ENCODE measurements at places on chromosomes 2 and 18.

DNA sequence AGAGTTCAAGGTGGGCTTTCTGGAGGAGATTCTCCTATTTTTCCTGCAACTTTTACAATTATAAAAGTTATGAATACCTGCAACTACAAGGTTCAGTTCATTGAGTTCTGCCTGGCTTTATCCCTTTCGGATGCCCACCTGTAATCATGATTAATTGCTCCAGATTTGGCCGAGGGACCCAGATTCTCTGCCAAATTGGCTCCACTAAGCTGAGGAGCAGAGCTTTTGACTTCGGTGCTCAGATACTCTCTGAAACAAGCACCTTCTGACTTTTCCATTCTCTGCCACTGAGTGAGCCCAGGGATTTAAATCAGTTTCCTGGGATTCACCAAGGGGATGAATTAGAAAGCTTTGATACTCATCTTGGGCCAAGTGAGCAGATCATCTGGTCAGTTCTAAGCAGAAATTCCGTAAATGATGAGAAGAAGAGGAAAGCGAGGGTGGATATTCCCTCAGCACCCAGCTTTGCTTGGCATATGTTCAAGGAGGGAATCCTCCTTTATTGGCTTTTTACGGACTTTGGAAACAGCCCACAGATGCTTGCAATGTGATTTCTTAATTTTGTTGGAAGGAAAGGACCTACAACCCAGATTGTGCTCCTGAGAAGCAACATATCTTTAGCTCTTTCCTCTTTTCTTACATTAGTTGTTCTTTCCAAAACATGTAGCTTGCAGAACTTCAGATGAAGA, 179.2 kb downstream of the SETBP1 start:
- no peak for DNase-seq

DNA sequence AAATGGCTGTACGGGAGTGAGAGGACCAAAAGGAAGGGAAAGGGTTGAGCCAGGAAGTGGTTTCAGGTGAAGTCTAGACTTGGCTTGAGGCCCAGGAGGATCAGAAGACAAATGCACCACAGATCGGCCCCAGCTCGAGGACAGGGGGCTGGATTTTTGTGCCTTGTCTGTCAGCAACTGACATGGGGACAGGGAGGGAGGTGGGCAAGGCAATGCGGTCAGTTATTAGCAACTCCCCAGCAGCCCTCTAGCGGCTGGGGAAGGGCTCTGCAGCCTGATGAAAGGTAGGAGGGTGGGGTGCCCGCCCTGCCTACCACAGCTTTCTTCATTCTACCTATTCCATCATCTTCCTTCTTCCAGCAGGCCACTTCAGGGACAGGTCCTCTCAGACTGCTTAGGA, 50.0 kb downstream of the CPO start:
- DNase-seq, result peak; percentile 2

DNA sequence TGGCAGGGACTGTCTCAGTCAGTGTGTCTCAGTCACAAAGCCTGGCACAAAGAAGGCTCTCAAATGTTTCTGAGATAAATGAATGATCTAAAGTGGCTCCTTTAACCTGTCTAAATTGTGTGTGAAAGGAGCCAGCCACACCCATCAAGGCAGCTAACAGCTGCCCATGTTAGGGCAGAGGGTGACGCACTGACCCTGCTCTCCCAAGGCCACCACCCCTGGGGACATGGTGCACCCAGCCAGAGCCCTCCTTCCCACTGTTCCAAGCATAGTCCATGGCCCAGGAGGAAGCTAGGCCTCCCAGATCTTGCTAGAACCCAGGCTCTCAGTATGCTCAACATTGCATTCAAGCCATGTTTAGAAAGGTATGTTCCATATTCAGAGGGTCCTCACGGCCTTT, 100.3 kb downstream of the KLHL29 start:
- no peak for DNase-seq

DNA sequence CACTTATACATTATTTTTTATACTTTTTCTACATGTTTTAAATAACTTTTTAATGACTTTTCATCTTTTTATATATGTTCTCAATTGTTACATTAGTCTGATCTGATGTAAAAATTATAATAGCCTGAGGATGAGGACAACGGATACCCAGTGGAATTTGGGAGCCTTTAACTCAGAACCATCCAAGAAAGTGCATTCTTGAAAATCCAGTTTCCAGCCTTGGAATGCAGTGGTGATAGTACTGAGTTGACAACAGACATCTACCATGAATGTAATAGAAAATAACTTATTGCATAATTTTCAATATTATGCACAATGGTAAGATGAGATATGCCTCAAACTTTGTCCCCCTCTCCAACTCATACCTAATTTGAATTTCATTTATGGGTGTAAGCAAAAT, 120.7 kb upstream of the ZC3H15 start:
- DNase-seq, result no peak

DNA sequence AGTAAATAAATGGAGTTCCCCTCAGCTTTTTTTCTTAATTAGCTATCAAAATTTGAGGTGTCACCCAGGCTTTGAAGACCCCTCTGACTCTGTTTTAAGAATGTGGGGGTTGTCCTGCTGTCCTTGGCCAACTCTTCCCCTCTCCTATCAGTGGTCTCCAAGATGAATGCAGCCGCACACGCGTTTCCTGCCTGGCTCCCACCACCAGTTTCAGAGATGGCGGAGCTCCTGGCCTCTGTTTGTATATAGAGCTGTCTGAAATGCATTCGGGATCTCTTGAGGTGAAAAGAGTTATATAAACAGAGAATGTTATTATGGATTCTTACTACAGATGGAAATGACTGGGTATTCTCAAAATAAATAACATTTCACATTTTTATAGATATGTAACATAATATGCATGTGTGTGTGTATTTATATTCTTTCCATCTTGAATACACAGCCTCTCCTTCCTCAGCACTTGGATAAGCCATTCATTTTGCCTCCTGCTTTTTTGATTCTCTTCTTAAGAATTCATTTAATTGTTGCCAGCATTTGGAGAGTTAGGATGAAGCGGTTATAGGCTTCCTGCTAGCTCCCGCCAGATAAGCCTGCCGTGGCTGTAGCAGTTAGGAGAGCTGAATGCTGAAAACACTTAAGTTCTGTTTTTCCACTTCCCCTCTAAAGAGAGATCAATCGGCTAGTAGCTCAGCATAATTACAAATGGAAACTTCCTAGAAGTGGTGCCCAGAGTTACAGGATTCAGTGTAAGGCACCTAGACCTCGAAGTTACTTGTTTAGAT, 659.3 kb upstream of the FANCL start:
- DNase-seq, result no peak

DNA sequence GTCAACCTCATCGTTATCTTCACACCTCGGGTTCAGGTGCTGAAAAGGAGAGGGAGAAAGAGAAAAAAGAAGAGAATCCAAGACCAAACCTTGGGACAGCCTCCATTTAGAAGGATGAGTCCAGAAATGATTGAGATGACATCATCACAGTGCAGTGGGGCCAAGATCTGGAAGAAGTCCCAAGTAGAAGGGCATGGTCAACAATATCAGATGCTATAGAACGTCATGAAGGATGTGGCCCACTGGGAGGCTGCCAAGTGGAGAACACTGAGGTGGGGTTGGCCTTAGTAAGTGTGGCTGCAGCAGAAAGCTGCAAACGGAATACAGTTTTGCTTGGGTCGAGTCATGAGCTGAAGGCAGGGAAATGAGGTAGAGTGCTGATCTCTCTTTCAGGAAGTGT, 91.1 kb upstream of the FZD7 start:
- DNase-seq, result no peak

DNA sequence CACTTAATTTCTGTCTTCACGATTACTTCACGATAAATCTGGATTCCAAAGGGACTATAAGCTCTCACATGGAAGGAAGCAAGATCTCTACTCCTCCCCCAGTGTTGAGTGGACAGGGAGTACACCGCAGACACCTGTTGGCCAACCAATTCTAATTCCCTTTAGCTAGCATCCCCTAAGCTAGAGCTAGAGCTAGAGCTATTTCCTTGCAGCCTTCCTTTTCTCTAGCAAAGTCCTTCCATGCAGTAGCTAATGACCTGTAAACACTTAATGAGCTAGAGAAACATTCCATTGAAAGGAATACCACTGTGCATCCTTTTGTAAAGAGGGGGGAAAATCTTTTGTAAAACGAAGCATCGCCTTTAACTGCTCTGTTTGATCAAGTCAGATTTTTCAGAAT, 56.5 kb downstream of the BCL11A start:
- DNase-seq, result no peak

DNA sequence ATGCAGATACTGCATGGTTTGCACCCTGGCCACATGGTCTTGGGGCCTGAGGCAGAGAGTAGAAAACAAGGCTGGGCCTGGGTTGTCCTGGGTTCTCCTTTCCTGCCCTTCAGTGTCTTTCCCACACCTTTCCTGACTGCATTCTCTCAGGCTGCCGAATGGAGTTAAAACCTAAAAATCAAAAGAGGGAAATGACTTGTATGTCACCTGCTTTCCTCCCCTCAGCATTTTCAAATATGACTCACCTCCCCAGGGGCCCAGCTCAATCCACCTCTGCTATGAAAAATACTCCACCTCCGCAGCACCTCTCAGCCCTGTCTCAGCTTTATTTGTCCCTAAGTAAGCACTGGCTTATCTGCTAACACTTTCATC, 457.8 kb upstream of the MEX3C start:
- no peak for DNase-seq

DNA sequence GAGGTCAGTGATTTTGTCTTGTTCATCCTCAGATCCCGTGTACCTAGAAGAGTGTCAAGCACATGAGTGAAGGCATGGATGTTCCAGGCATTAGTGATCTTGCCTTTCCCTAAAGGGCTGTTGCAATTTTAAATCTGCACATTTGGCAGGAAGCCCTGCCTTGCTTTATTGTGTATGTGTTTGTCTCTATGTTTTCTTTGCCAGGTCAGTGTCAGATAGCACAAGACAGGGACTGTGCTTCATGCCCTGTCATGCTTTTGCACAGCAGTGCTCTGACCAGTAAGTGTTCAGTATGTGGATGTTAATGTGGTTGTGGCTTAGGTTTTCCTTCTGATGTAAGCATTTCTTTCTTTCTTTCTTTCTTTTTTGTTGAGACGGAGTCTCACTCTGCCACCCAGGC, 131.5 kb downstream of the RGPD3 start:
- no peak for DNase-seq

GRCh38 chr2:120150040-120150482, 73.1 kb downstream of the TMEM185B start:
- DNase-seq, result no peak

GRCh38 chr18:57984490-57985115, 59.4 kb upstream of the NEDD4L start:
- no peak for DNase-seq

DNA sequence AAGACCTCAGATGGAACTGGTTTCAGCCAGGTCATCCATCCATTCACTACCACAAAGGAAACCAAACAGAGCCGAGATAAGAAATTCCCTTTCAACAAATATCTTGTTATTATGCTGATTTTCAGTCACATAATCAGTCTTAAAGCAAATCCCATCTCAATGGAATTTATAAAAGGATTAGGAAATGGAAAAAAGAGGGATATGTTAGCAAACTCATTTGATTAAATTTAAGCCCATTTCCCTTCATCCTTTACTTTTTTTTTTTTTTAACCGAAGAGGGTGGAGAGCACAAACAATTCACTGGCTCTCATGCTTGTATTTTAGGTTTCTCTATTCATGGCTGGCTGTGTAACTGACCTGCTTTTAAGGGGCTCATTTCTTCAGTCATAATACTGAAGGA, 109.0 kb upstream of the GATA6 start:
- no peak for DNase-seq

- no peak for DNase-seq
Measured at GRCh38 chr18:47893939-47894699, 36.3 kb downstream of the SMAD2 start.

- no peak for DNase-seq
Measured at GRCh38 chr2:241160318-241160717, 10.1 kb downstream of the PPP1R7 start.

DNA sequence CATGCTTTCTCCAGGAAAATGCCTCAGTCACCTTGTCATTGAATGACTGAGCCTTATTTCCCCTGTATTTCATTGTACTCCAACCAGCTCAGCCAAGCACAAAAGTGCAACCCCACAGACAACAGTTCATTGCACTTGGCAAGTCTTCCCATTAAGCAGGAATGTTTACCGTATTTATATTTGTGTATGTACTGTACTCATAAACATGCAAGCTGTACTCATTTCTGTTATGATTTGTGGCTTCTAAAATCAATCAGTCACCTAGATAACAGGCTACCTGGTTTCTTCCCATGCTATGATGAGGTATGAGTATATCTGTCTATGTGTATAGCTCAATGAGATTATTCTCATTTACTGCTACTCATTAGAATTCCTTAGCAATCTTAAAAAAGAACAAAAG, 505.5 kb upstream of the FAM98A start:
- DNase-seq, result no peak

GRCh38 chr2:54903736-54904554, 146.3 kb downstream of the RTN4 start:
- DNase-seq, result peak; percentile 71

GRCh38 chr2:18284331-18284730, 276.1 kb downstream of the RDH14 start:
- no peak for DNase-seq

- DNase-seq, result no peak
Measured at GRCh38 chr2:152580714-152581113, 136.5 kb downstream of the PRPF40A start.

- DNase-seq, result peak; percentile 28
Measured at GRCh38 chr2:45008296-45009129, 739 bp downstream of the SIX2 start.

All from activated T-cell treated with anti-CD3 and anti-CD28 coated beads, Interleukin-2, amount 50 U/mL, for 72 hours (primary cell).